ENCODE measurements at places on chromosomes 12 and 14.

- no peak for DNase-seq
Measured at GRCh38 chr12:6784296-6784695, 5.0 kb upstream of the CD4 start.

DNA sequence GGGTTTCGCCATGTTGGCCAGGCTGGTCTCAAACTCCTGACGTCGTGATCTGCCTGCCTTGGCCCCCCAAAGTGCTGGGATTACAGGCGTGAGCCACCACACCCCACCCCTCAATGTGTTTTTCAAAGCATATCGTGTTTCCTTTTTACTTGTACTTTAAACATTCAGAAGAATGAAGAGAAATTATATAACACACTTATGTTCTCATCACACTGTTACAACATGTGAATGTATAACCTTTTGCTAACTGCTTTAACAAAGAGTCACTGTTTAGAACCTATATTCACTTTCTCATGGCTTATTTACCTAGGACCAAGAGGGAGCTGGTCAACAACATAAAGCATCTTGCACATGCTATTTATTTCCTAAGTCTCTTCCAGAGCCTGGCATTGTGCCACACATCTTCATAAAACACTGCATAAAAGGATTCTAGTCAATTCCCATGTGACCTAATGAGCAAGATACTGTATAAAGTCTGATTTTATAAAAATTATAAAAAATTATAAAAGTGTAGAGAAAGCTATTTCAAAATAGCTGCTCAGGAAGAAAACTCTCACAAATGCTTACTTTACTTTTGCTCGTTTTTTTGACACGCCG, 16.0 kb upstream of the ACTR6 start:
- DNase-seq = no peak

- DNase-seq = no peak
Measured at GRCh38 chr14:79581912-79582576, 629.3 kb downstream of the DIO2 start.

DNA sequence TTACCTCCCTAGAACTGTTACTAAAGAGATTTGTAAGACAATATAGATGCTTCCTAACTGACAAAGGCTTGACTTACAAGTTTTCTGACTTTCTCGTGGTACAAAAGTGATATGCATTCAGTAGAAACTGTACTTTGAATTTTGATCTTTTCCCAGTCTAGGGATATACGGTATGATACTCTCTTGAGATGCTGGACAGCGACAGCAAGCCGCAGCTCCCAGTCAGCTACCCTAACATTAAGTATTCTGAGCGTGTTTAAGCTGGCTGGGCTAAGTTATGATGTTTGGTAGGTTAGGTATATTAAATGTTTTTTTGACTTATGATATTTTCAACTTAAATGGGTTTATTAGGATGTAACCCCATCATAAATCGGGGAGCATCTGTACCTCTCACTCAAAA, 55.2 kb upstream of the CDKL1 start:
- DNase-seq = no peak

DNA sequence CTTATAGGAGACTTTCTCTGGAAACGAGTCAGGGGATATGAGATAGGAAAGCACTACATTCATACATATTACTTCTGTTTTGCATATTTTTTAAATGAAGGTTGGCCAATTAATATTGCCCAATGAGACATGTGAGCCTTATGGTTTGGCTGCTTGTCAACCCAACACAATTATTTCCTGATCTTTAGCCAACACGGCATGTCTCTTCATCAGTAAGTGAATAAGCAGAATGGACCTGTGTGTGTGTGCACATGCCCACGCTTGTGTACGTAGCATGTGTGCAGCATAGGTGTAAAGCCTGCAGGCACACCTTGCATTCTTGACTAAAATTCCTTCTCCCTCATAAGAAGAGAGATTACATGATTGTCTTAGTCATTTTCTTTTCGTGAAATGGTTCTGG, 88.3 kb downstream of the STON2 start:
- DNase-seq = no peak

DNA sequence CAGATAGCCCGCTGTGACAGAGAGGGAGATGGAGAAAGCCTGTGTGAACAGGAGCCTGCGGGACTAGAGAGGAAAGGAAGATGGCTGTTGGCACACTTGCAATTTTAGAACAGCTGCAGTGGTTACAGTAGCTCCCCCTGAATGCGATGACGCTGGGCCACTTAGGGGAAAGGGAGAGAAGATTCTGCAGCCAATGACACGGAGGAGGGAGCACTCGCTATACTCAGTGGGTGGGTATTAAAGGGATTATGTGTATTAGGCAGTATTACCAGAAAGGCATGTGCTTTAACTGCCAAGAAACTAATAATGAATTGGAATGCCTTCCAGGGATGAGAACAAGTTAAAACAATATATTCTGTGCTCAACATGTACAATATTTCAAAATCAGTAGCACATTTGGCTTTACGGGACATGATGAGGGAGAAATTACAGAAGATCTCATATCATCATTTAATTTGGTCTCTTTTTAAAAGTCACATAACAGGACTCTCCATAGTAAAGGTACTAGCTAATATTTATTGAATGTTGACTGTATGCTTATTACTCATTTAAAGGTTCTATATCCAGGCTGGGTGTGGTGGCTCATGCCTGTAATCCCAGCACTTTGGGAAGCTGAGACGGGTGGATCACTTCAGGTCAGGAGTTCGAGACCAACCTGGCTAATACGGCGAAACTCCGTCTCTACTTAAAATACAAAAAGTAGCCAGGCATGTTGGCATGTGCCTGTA, 35.9 kb upstream of the FOS start:
- no peak for DNase-seq

- no peak for DNase-seq
Measured at GRCh38 chr14:59507752-59508103, 23.4 kb downstream of the JKAMP start.

GRCh38 chr12:3300833-3301401, 190.1 kb upstream of the PRMT8 start:
- DNase-seq = no peak

- no peak for DNase-seq
Measured at GRCh38 chr14:77243853-77244252, 27.2 kb downstream of the NGB start.

GRCh38 chr14:62696331-62696924, 348.8 kb downstream of the KCNH5 start:
- no peak for DNase-seq

- DNase-seq = no peak
Measured at GRCh38 chr12:58657190-58657589, 263.1 kb downstream of the LRIG3 start.

- no peak for DNase-seq
Measured at GRCh38 chr12:3357950-3358525, 133.0 kb upstream of the PRMT8 start.

DNA sequence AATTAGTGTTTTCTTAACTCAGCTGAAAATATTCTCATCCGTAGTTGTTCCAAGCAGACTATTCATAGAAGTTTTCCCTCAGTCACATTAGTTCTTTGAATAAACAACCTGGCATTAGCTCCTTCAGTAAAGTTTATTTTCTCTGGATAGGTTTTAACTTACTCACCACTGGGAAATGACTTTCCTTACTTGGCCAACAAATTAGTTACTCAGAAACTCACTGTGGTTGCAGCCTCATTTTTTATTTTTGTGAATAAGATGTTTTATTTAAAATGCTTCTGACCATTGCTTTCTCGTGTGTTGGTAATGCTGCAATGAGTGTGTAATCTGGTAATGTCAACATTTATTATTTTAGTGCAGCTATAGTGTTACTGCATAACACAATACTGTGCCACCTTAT, 74.9 kb downstream of the NOVA1 start:
- DNase-seq = no peak

GRCh38 chr12:128476266-128476665, 209.3 kb downstream of the TMEM132C start:
- DNase-seq = no peak

DNA sequence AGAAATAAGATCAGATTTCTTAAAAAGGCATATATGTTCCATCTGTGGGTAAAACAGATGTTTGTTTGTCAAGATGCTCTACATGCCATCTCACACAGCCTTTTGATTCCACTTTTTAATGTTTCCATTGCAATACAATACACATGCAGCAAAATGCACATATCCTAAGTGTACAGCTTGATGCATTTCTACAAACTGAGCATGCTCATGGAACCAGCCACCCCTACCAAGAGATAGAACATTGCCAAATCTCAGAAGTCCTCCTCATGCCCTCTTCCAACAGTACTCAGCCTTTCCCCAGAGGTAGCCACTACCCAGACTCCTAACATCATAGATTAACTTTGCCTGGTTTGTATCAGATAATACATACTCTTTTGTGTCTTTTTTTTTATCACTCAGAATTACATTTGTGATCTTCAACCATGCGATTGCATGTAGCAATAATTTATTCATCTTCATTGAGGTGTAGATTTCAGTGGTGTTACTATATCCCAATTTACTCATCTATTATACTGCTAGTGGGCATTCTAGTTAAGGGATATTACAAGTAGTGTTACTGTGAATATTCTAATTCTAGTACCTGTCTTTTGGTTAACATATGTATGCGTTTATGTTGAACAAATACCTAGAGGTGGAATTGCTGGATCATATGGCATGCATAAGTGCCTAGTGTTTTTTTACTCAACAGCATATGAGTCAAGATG, 3.3 kb downstream of the GPR65 start:
- DNase-seq = no peak

DNA sequence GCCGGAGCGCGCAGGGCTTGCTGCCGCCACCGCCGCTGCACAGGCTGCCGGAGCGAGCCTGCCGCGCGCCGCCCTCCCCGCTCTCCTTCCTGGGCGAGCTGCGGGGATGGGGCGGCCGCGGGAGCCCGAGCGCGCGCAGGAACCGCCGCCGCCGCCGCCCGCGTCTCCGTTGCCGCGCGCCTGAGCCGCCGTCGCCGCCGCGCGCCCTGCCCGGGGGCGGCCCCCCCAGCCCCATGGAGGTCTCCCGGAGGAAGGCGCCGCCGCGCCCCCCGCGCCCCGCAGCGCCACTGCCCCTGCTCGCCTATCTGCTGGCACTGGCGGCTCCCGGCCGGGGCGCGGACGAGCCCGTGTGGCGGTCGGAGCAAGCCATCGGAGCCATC, 352 bp downstream of the PLXNC1 start:
- no peak for DNase-seq

DNA sequence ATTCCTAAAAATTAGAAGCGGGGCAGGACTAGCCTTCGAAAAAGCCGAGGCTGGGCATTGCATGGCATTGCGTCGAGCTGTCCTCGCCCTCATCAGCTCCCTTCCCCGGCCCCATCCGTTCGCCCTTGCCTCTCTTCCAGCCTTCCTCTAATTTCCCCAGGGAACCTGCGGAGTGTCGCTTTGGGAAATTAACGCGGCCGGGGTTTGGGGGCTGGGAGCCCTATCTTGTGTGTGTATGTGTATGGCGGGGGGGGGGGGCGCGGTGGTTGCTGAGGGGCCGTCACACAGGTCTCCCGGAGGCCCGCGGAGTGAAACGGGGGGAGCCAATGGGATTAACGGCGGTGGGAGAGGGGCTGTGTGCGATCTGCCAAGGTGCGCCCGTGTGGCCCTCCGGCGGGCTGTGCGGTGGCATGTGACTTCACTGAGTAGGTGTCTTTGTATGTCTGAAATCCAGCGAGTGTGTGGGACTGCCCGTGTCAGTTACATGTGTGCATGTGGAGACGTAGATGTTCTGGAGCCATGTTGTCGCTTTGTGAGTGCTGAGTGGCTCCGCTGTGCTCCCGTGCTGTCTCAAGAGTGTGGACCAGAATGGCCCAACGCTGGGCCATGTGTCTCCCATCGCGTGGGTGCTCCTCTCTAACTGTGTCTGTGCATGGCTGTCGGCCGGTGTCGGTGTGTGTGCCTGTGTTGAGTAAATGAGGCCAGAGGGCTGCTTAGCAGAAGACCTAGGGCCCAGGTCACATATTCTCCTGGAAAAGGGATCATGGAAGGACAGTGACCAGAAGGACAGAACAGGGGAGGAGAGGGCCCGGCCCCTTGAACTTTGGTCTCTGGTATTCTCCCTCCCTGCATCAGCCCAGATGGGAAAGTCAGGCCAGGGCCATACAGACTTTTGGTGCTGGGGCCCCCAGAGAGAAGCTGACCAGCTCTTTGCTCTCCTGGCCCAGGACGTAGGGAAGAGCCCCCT, 1.5 kb downstream of the PTMS start:
- peak; percentile 73 for DNase-seq

DNA sequence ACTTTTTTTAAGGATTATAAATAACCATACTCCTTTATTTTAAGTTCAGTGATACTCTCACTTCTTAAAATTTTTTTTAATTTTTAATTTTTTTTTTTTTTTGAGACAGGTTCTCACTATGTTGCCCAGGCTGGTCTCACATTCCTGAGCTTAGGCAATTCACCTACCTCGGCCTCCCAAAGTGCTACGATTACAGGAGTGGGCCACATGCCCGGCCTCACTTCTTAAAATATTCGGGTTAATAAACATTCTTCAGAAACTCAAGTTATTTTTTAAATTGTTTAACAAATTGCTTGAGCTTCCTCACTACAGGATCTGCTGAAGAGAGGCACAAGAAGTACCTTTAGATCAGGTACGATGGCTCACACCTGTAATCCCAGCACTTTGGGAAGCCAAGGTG, 4.3 kb upstream of the SRP54 start:
- DNase-seq = no peak

DNA sequence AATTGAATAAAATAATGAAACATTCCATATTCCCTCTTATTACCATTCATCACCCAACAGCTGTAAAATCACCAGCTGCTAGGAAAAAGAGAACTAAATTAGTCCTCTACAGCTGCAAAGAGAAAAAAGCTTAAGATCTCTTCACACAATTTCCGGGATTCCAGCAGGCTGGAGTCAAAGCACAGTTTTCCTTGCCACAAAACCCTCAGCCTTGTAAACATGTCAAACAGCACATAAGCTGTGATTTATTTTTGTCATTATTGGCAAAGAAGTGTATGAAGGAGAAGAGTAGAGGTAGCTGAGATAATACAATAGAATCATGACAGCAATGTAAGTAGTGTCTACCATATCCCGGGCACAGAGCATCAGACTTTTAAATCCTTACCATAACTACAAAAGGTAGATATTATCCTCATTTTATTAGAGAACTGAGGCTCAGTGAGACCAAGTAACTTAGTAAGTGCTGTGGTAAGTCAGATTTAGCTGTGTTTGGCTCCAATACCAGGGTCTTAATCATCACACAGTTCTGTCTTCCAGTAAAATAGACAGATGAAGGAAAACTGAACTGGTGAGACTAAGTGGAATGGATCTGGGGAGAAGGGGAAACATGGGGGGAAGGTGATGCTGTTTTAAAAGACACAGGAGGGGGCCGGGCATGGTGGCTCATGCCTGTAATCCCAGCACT, 57.3 kb downstream of the NTN4 start:
- DNase-seq = no peak

GRCh38 chr14:59869381-59870255, 958 bp downstream of the RTN1 start:
- DNase-seq = no peak

All from putamen (tissue), 1 donor.